CD4-positive, alpha-beta T cell treated with Interleukin-15 for 4 hours (primary cell): ENCODE measurements at places on chromosomes 12 and 14.
A peak's percentile ranks its signal among the peaks of the same experiment; 100 is the strongest.

- no peak for DNase-seq
Measured at GRCh38 chr14:43418324-43418723, 1088.8 kb downstream of the FSCB start.

GRCh38 chr14:22375321-22375930 is 213.6 kb downstream of the DAD1 start:
- no peak for DNase-seq

GRCh38 chr14:66859063-66859671 is 330.1 kb upstream of the GARIN2 start:
- no peak for DNase-seq

GRCh38 chr12:17322090-17322489 is 716.1 kb upstream of the LMO3 start:
- no peak for DNase-seq

GRCh38 chr12:93679308-93679925 is 2.2 kb downstream of the CRADD start:
- no peak for DNase-seq

GRCh38 chr12:29756741-29757390 is 26.9 kb downstream of the TMTC1 start:
- DNase-seq: no peak

- DNase-seq: no peak
Measured at GRCh38 chr14:78075555-78076277, 94.5 kb upstream of the NRXN3 start.

GRCh38 chr12:110766311-110767154 is 23.8 kb upstream of the PPP1CC start:
- no peak for DNase-seq

DNA sequence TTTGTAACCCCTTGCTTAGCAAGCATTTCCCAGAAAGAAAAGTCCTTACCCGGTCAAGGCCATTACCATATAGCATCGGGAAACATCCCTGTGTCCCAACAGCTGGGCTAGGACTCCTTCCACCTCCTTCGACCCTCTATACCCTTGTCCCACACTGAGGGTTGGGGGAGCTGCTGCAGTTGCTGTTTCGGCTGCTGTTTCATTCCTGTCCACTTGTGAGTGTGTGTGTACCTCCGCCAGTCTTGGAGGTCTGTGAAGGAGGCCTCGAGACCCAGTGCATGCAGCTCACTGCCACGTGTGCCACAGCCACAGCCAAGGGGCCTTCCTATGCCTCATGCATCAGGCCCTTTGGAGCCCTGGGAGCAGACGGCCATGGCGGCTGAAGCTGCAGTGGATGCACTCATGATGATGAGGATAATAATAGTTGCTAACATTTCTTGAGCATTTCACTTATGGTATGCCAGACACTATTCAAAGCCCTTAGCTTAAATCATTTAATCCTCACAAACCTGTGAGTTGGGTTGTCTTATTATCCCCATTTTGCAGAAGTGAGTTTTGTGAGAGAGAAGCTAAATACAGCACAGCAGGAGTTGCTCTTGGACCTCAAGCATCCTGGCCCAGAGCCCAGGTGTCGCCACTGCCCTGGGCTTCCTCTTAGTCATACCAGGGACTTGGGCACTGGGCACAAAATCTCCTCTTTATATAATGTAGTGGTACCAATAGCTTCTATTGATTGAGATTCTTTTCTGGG is 156.5 kb downstream of the PRKCH start:
- no peak for DNase-seq

DNA sequence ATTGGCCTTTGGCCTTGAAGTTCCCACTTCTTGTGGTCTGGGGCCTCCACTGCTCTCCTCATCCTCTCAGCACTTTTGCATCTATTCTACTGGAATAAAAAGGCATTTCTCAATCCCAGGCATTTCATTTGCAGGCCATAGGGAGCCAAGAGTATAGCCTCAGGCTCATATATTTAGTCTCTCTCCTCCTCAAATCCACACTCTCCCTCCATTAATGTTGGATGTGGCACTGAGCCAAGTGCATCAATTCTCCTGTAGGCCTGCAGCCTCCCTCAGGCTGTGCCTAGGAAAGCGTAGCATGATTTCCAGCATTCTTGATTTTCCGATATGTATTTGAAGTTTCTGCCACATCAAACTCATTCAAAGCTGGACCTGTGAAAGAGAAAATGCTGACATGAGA is 211.5 kb upstream of the CPNE8 start:
- DNase-seq: no peak

- no peak for DNase-seq
Measured at GRCh38 chr12:39006286-39006685, 100.9 kb upstream of the CPNE8 start.

- no peak for DNase-seq
Measured at GRCh38 chr14:79378020-79378419, 833.3 kb downstream of the DIO2 start.

- no peak for DNase-seq
Measured at GRCh38 chr14:66445936-66446335, 40.2 kb upstream of the CCDC196 start.

DNA sequence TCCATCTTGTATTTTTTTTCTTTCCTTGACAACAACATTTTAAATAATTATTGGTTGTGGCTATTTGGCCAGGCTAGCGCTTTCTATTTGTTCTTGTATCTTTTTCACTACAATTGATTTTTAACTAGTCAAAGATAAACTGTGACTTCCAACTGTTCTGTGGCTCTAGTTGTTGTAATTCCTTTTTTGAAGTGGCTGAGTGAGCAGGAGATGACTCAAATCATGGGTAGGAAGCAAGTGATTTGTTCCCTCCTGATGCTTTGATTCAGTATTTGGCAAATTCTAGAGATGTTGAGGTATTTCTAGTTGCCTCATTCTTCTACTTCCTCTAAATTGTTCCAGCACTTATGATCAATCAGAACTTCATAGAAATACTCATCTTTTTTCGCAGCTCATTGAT is 633.5 kb downstream of the RERGL start:
- DNase-seq: no peak

DNA sequence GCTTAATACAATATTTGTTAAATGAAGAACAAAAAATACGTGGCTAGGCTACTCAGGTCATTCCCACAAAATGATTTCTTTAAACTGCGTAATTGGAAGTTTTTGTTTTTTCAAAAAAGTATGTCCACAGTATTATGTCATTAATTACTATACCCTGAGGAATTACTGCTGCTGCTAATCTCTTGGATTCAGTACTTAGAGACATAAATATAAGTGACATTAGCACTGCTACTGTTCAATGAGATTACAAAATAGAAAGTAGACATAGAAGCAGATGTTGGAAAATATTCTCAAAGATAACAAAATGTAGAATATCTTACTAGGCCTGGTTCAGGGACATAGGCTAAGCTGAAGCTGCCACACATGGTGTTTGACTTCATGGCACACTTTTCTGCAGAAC is 36.3 kb downstream of the HMGA2 start:
- DNase-seq: no peak

DNA sequence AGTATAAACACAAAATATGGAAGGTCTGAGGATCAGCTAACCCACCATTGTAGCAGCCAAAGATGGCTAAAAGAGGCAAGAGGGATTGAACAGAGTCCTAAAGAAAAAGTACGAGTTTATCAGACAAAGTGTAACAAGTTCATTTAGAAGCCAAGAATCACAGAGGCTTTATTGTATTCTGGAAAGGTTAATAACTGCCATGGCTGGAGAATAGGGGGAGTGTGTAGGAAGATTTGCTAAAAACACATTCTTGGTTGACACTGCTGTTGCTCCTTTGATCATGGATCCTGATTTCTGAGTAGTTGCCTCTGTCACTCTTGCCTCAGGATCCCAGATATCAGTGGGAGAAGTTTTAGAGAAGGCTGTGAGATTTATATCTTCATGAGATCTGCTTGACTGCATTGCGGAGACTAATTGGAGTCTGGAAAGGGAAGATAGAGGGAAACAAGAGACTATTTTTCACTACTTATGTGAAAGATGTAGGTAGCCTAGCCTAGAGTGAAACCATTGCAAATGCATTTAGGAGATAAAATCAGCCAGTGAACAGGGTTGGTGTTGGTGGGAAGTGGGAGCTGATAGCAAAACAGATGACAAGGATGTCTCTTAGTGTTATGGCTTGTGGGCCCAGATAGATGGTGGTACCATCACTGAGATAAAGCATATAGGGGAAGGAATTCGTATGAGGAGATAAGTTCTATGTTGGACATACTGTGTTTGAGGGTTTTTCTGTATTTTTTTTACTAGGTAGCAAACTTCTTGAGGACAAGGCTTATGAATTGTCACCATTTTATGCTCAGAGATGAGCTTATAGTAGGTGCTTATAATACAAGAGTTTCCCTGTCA is 402.9 kb upstream of the PDE3A start:
- no peak for DNase-seq

- no peak for DNase-seq
Measured at GRCh38 chr14:68654471-68654941, 138.4 kb downstream of the ZFP36L1 start.

GRCh38 chr12:8822298-8822697 is at the start of gene A2ML1:
Gene A2ML1 (plus strand): TSS chr12:8822621. CDS start chr12:8822652, 31 bp downstream.
- no peak for DNase-seq

- no peak for DNase-seq
Measured at GRCh38 chr12:42240131-42240750, 2.2 kb upstream of the YAF2 start.

DNA sequence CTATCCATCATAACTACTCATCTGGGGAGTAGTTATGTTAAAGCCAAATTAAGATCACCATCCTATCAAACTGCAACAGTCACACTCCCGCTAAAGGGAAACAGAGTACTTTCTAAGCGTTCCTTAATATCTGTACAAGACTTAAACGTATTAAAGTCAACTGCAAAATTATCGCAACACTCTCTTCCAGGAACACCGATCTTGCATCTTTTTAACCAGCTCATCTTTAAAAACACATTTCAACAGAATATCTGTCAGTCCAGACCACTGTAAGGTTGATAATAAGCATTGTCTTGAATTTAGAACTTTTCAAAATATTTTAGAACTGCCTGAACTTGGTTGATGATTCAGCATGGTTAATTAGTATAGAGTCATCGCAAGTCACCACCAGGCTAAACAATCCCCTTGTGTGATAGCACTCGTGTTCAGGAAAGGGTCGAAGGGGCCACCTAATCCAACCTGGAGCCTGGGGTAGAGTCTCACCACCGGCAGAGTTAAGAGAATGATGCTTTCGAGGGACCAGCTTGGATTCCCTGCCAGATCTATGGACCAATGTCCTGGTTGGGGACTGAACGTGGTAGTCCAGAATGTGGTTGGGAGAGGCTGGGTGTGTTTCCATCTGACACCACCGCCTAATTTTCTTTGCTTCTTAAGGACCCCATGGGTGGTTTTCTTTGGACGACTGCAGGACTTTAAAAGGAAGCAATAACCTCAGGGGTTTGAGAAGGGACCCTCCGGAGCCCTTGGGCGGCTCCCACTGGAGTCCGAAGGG is 890 bp downstream of the SPTLC2 start:
- DNase-seq: peak; percentile 19

GRCh38 chr14:72582582-72582981 is 311.3 kb downstream of the DPF3 start:
- DNase-seq: no peak

DNA sequence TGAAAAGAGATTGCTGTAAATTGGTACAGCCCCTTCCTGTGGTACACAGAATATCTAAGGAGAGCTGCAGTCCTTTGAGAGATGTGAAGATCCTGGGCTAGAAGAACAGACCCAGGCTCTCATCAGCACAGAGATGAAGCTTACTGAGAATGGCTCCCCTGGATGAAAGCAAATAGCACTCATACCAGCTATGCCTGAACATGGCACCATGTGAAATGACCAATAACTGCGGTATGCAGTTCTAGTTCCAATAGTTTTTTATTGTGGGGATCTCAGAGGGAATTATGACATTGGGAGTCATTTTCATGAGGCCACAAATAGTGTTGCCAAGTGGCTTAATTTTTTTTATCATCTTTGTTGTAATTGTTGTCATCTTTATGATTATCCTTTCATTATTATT is 15.4 kb upstream of the TRHDE start:
- no peak for DNase-seq

GRCh38 chr14:69712599-69713088 is 54.3 kb upstream of the SRSF5 start:
- DNase-seq: no peak

DNA sequence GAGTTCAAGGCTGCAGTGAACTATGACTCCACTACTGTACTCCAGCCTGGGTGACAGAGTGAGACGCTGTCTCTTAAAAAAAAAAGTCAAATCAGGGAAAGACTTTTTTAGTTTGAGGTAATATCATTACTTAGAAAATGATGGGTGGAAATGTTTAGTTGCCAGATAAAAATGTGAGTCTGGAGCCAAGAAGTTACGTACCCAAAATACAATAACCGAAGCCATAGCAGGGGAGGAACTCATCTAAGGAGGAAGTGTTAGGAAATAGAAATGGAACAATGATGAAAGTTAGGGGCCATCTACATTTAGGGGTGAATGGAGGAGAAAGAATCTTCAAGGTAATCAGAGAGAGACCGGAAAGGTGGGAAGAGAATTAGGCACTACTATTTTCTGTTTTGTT is 98.8 kb downstream of the DACT1 start:
- DNase-seq: no peak

DNA sequence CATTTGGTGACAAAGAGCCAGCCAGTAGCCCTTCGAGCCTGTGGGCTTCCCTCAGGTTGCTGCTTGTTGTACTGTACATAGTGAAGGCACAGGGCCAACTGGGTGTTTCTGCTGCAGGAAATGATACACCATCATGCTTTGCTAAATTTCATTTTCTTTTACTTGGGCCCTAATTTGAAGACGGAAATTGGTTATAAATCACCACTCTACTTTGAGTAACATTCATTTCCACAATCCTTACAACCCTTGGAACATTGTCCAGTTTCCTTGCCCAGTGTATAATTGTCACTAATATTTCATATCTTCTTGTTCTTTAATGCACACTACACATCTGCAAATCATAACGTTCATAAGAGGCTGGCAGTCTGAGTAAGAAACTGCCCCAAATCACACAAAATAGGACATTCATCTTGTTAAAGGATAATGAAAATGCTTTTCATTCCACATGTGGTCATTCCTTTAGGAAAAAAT is 30.2 kb downstream of the MSRB3 start:
- DNase-seq: no peak

- no peak for DNase-seq
Measured at GRCh38 chr12:123873793-123874192, 98.8 kb downstream of the CCDC92 start.

DNA sequence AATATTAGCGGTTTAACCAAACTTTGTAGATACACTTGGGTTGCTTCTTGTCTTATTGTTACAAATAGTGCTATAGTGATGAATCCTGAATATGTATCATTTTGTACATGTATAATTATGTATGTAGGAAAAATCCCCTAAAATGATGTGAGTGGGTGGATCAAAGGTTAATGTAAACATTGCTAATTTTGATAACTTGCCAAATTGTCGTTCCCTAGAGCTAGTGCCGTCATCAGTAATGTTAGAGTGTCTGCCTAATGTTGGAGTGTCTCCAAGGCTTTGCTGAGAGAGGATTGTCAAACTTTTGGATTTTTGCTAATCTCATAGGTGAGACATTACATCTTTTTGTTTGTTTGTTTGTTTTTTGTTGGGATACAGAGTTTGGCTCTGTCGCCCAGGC is 44.4 kb downstream of the AEBP2 start:
- DNase-seq: no peak

DNA sequence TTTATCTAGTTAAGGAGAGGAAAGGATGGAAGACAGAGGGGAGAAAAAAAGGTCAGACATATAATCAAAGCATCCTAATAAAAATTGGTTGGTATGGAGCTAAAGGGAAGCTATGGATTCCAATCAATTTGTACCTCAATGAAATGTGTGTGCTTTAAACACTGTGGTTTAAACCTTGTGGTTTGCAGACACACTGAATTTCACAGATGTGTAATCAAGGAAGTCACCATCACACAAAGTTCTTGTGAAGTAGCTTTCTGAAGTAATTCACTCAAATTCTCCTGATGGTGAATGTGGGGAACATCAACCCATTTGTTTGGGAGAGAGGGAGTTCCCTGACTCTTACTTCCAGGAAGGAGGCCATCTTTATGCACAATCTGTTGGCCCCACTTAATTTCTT is 243.3 kb upstream of the KRR1 start:
- DNase-seq: no peak
